ENCODE measurements at places on chromosomes 11 and 22.

- no peak for DNase-seq
Measured at GRCh38 chr22:35629406-35630216, 12.5 kb upstream of the MB start.

- DNase-seq, result no peak
Measured at GRCh38 chr11:86589204-86589603, 83.2 kb downstream of the ME3 start.

- no peak for DNase-seq
Measured at GRCh38 chr11:96357794-96358193, 14.8 kb upstream of the MAML2 start.

GRCh38 chr22:43310311-43310710, 32.9 kb downstream of the SCUBE1 start:
- peak; percentile 1 for DNase-seq

DNA sequence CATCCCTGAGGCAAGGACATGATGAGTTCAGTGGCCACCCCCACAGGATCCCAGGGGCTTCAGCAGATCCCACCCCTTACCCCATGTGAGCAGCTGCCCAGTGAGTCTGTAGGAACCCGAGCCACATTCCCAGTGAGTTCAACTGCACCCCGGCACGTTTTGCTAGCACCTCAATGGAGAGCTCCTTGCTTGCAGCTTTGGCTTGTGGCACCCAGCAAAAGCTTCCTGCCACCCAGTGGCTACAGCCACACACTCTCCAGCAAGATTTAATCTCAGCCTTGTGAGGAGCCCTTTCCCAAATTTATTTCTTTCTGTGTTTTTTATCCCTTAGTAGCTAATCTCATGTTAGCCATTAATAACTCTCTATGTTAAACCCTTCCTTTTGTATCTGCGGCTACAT, 4.0 kb downstream of the SAA1 start:
- DNase-seq, result no peak

GRCh38 chr22:32880893-32881596, 79.5 kb downstream of the TIMP3 start:
- DNase-seq, result peak; percentile 67

DNA sequence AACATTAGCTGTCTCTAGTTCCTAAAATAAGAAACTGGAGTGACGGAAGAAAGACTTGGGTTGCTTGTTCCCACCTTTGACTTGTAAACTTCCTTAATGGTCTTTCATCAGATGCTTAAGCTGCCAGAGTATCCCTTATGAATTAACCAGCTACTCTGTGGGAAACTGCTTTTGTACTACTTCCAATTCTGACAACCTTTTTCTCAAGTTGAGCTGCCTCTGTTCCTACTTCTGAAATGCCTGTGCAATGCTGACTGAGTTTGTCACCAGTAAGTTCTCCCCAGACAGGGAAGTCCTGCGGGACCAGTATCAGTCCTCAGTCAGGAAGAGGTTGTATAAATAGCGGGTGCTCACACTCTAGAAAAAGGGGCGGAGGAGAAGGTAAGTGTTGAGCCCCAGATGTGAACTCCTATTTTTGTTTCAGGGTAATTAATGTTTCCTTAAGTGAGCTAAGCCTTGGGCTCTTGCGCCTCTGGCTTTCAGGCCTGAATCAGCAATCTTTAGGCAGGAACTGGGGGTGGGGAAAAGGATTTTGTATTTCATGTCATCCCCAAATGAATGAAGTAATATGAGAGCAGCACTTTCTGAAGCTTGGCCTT, 67.2 kb downstream of the CECR2 start:
- DNase-seq, result no peak

- DNase-seq, result no peak
Measured at GRCh38 chr11:63504933-63505586, 824 bp upstream of the LGALS12 start.

DNA sequence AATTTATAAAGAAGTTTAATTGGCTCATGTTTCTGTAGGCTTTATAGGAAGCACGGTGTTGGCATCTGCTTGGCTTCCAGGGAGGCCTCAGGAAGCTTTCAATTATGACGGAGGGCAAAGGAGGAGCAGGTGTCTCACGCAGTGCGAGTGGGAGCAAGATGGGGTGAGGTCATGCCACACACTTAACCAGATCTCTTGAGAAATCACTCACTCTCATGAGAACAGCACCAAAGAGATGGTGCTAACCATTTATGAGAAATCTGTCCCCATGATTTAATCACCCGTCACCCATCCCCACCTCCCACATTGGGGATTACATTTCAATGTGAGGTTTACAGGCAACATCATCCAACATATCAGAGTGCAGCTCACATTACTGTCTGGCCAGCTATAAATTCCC, 103.5 kb downstream of the ARHGAP8 start:
- no peak for DNase-seq

DNA sequence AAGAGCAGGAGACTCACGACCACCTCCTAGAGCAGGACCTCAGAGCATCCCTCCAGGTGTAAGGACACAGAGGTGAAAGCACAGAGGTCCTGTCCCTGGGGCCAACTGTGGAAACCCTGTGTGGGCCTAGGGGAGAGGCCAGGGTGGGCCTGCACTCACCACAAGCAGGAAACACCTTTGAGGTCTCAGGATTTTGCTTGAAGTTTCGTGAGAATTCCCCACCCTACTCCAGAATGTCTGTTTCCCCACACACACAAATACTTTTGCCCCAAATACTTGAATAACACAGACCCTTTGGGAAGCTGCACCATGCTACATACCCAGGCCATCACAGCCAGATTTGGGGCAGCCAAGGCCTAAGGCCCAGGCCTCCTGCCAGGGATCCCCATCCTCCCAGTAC, 18.1 kb downstream of the SLC43A3 start:
- DNase-seq, result no peak

GRCh38 chr22:30705710-30706651, 11.3 kb downstream of the OSBP2 start:
- no peak for DNase-seq

GRCh38 chr11:76763573-76764346, 19.4 kb upstream of the TSKU start:
- no peak for DNase-seq

DNA sequence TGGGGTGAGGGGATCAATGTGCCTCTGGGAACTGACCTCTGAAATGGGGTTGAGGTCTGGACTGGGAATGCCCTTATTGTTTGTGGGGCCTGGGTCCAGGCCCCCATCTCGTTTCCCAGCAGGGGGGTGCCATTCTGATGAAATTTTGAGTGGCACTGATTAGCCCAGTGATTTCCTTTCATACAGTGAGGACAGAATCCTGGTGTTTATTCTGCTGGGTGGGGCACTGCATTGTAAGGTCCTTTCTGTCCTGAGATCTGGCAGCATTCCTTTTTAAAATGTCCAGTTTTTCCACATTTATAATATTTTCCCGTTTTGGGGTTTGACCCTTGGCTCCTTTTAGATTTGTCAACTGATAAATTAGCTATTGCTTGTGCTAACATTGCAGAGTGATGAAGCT, 27.1 kb downstream of the OR10A6 start:
- no peak for DNase-seq

DNA sequence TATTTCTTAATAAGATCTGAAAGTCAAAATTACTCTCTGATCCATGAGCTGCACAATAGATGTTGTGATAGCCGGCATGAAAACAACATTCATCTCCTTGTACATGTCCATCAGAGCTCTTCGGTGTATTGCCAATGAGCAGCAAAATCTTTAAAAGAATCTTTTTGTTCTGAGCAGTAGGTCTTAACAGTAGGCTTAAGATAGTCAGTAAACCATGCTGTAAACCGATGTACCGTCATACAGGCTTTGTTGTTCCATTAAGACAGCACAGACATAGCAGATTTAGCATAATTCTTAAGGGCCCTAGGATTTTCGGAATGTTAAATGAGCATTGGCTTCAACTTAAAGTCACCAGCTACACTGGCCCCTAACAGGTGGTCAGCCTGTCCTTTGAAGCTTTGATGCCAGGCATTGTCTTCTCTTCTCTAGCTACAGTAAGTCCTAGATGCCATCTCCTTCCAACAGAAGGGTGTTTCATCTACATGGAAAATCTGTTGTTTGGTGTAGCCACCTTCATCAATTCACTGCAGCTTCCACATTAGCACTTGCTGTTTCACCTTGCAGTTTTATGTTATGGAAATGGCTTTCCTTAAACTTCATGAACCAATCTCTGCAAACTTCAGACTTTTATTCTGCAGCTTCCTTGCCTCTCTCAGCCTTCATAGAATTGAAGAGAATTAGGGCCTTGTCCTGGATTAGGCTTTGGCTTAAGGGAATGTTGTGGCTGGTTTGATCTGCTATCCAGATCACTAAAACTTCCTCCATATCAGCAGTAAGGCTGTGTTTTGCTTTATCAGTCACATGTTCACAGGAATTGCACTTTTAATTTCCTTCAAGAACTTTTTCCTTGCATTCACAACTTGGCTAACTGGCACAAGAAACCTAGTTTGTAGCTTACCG, 28.4 kb downstream of the RRP8 start:
- no peak for DNase-seq

- no peak for DNase-seq
Measured at GRCh38 chr11:61091373-61092279, 10.7 kb upstream of the CD5 start.

Measured in NCI-H1417 (cell line).